ENCODE measurements at places on chromosomes 2 and 18.
A peak's percentile ranks its signal among the peaks of the same experiment; 100 is the strongest.

- DNase-seq, result no peak
Observed at GRCh38 chr2:168998609-168999211, 32.4 kb downstream of the ABCB11 start.

- no peak for DNase-seq
Observed at GRCh38 chr2:29688429-29688828, 233.0 kb downstream of the ALK start.

GRCh38 chr2:64606479-64607363 lies 47.0 kb downstream of the SERTAD2 start:
- DNase-seq, result peak; percentile 81

DNA sequence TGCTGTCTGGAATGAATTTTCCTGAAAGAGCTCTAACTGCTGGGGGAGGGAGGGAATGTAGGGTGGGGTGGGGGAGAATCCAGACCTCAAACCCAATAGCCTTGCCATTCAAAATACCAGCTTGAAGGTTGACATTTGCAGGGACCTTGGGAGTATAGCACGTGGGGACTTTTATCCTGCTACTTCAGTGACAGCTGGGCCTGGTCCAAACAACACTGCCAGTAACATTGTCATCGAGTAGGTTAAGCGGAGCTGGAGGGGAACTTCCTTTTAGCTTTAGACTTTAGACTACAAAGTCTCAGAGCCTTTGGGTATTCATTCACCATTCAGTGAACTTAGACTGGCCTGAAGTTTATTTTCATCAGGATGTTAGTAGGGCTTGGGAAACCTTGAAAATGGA lies 248.7 kb downstream of the MEIS1 start:
- no peak for DNase-seq

DNA sequence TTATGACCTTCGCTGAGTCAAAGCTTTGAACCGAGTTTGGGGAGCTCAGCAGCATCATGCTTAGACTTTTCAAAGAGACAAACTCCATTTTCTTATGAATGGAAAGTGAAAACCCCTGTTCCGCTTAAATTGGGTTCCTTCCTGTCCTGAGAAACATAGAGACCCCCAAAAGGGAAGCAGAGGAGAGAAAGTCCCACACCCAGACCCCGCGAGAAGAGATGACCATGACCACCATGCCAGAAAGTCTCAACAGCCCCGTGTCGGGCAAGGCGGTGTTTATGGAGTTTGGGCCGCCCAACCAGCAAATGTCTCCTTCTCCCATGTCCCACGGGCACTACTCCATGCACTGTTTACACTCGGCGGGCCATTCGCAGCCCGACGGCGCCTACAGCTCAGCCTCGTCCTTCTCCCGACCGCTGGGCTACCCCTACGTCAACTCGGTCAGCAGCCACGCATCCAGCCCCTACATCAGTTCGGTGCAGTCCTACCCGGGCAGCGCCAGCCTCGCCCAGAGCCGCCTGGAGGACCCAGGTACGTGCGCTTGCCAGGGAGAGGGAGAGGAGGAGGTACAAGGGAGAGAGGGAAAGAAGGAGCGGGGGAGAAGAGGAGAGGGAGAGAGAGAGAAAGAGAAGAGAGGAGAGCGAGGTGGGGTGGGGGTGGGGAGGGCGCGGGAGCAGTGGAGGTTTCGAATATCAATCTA lies at the start of gene DLX1:
Gene DLX1, plus strand, starts transcription at position 48 of the 700 bp plus-strand sequence. Its CDS starts 171 bp downstream, at position 219.
- DNase-seq, result no peak

DNA sequence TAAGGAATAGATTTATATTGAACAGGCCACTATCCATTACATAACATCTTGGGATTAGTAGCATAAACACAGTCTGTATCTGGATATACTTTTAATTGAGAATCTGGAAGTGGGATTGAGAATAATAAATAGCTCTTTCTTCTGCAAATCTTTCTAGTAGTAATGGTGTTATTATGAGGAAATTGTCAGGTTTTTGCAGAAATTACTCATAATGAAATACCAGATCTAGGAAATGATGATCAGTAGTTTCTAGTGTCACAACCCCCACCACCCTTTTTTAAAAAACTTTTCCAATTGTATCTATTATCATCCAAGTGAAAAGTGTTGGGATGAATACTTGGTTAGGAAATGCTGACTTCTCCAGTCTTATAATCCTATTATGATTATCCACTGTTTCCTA lies 18.7 kb downstream of the NBEAL1 start:
- no peak for DNase-seq

DNA sequence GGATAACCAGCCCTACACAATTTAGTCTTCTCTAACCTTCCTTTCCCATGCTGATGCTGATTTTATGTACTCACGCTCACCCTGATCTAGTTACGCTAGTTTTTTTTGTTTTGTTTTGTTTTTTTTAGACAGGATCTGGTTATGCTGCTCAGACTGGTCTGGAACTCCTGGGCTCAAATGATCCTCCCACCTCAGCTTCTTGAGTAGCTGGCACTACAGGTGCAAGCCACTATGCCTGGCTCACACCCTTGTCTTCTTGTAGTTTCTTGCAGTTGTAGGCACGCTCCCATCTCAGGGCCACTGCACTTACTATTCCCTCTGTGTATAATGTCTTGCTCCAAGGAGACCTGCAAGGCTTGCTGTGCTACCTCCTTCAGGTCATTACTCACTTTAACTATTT lies 6.2 kb downstream of the PELI1 start:
- DNase-seq, result no peak

All from activated CD4-positive, alpha-beta T cell treated with anti-CD3 and anti-CD28 coated beads for 4 hours (primary cell).